ENCODE measurements at places on chromosomes 7 and 10. TPM values are rescaled to one million over a fixed set of nuclear protein-coding genes. Genes with fewer than 3 reads are reported as not detected.
A peak's percentile ranks its signal among the peaks of the same experiment; 100 is the strongest.

SAMD9L gene
- 4.4 TPM for total RNA-seq

RAB11FIP2 gene
- total RNA-seq = 47.1 TPM

NAPEPLD gene
- 7.1 TPM for total RNA-seq

CXCL12 gene
- total RNA-seq = 65.7 TPM

COBL gene
- 59.7 TPM for total RNA-seq

GPR15LG gene
- total RNA-seq = 10.1 TPM

ZNF804B gene
- total RNA-seq = not detected

C10orf143 gene
- total RNA-seq = 1.1 TPM

FEZF1 gene
- total RNA-seq = not detected

ANKRD30A gene
- not detected for total RNA-seq

- ATAC-seq = no peak
Observed at GRCh38 chr7:851204-851603, 18.9 kb downstream of the SUN1 start.

- ATAC-seq = no peak
Observed at GRCh38 chr7:157682064-157682945, 345.5 kb downstream of the DNAJB6 start.

GRCh38 chr7:90708841-90709317 is 112.8 kb downstream of the CDK14 start:
- no peak for ATAC-seq

- no peak for ATAC-seq
Observed at GRCh38 chr10:130025811-130026485, 61.9 kb upstream of the EBF3 start.

- no peak for ATAC-seq
Observed at GRCh38 chr10:124015991-124016390, 77.4 kb downstream of the CHST15 start.

DNA sequence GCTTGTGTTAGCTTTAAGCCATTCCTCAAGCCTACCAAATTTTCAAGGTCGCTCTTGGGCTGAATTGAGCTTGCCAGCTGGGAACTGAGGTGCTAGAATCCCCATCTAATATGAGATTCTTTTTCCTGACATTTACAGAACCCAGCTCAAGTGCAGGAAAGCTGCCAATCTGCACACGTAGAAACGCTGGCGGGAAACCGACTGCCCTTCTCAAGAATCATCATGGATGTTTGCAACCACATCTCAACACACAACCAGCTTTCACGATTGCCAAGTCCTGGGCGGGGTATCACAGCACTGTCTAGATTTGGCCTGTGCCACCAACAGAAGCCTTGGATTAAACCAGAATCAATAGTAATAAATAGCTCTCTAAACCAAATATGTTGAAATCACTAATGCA is 203.7 kb downstream of the DIP2C start:
- ATAC-seq = no peak

- ATAC-seq = peak; percentile 19
Observed at GRCh38 chr7:40658729-40659128, 523.9 kb downstream of the SUGCT start.

DNA sequence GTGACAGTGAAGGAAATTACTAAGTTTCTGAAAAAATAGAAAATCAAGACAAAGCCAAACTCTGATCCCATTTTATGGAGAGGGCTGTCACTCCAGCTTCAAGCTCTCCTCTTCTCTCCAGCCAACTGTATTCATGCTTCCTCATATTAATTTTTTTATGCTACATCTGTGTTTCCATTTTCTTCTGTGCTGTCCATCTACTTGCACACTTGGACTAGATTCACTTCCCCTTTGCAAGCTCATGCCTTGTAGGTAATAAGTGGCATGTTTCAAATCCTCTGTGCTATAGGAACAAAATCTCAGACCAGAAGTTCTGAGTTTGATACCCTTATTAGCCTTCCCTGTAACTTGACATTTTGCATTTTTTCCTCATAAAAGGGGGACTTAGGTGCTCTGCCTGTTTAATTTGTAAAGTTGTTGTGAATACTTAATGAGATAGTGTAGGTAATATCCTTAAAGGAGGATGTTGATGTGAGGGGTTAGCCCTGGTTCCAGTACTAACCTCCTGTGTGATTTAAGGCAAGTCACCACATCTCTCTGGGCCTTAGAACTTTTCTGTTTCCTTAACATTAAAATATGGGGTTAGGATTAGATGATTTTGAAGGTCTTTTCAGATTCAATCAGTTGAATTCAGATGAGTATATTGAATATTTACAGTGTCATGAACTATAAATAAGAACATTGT is 358.8 kb downstream of the BBS9 start:
- ATAC-seq = no peak

GRCh38 chr7:152600266-152600665 is 75.7 kb downstream of the XRCC2 start:
- ATAC-seq = no peak

GRCh38 chr10:85047170-85047834 is 718.9 kb downstream of the CCSER2 start:
- no peak for ATAC-seq

GRCh38 chr7:142391191-142391992 is 133.5 kb upstream of the PRSS58 start:
- no peak for ATAC-seq

DNA sequence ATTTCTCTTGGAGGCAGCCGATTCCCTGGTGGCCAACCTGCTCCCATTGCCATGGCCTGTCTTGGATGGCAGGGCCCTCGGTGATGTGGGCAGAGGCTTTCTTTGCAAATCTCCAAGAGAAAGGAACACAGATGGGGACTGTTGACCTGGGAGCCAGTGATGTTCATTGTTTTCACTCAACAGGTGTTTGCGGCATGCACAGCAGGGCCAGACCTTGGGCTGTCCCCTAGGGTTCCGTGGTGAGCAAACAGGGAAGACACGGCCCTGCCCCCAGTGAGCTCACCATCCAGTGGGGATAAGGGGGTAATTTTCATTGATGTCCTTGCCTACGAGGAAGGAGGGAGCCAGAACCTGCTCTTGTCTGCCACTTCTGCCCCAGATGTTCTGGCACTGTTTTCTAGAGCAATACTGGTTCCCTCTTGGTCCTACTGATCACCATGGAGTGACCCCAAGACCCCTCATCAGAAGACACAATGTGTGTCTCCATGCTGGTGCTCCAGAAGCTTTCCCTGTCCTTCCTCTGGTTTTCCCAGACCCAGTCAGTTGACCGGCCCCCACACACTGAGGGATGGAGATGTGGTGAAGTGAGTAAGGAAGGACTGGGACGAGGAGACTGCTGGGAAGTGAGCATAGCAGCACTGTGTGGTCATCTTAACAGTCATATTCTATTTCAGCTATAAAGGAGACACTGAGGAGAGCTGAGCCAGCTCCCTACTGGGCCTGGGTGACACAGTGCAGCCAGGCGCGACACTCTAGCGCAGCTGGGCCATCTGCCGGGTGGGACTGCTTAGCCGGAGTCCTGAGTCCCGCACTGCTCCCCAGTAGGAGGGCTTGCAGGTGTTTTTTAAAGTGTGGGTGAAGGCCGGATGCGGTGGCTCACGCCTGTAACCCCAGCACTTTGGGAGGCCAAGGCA is 20.4 kb upstream of the FIGNL1 start:
- no peak for ATAC-seq

GRCh38 chr7:35285799-35286198 is 31.9 kb upstream of the TBX20 start:
- ATAC-seq = no peak

DNA sequence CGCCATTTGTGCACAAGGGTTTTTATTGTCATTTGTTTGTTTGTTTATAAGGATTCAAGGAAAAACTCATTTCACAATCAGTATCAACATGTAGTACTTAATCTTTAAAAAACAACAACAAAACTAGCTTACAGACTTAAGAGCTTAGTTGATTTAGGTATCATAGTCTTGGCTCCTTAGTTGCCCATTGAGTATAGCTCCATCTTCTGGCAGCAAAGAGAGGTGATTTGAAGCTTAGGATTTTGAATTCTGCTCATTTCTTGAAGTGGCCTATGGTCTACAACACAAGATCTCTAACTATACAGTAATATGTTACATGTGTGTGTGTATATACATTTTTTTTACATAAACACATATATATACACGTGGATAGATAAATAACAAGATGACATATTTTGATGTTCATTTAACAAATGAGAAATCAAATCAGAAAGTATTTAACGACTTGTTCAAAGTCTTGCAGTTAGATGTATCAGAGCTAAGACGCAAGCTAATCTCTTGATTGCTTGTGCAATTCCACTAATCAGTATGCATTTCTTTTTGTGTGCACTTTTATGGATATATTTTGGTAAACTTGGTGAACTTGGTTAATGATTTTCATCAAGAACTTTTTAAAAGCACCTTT is 307.3 kb downstream of the CAMK1D start:
- ATAC-seq = peak; percentile 58

- no peak for ATAC-seq
Observed at GRCh38 chr10:131855461-131856401, 45.1 kb upstream of the PPP2R2D start.

DNA sequence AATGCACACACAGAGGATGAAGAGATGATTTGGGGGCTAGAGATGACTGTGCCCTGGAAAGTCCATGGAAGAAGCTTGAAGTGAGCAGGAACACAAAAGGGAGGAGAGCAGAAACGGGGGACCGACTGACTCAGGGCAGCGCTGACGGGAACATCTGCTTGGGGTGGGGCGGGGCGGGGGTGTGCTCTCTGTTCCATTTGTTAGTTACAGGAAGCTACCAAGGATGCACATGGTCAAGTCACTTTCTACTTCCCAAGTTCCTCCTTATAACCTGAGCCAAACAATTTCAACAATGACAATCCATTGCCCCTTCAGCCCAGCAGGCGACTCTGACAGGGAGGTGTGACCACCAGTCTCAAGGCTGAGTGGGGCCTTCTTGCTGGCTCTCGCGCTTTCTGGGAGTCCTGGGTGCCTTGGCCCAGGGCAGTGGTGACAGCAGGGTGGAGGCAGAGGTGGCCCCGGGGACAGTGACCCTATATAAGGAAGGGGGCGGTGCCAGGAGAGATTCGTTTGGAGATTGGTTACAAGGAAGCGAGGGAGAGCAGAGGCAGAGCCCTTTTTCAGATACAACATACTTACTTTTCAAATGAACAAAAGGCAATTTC is 39.6 kb downstream of the CLEC2L start:
- no peak for ATAC-seq

DNA sequence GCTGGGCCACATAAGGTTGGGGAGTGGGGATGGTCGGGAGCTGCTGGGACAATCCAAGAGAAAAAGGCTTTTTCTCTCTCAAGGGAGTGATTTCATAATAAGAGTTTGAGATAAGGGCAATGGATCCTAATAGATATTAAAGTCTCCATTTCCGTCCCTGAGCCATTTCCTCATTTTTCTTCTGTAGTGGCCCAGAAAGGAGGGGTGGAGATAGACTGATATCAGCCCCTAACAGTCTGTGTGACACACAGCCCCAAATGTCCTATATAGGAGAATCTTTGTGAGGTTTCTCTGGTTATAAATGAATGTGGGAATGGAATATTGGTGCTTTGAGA is 35.2 kb downstream of the PRSS2 start:
- ATAC-seq = no peak

DNA sequence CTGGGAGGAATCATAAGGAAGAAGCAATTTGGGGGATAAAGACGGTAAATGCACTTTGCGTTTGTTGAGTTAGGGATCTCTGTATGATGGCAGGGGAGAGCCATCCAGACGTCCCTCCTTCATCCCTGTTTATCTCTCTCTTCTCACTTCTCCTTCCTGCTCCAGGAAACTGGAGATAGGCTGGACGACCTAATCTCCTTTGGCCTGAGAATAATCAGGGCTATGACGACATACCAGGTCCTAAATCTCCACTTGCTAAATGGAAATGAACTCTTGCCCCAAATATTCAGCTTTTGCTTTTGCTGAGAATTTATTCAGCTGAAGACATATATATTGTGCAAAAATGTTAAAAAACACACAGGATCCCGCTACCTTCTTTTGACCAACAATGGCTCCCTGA is 182.9 kb upstream of the INHBA start:
- no peak for ATAC-seq

- ATAC-seq = no peak
Observed at GRCh38 chr10:70996549-70996948, 108.2 kb upstream of the PCBD1 start.

GRCh38 chr10:34705563-34705962 is 109.5 kb downstream of the PARD3 start:
- no peak for ATAC-seq

GRCh38 chr10:132879408-132880127 is 62.8 kb downstream of the CFAP46 start:
- no peak for ATAC-seq

- no peak for ATAC-seq
Observed at GRCh38 chr10:30011396-30011795, 48.0 kb downstream of the JCAD start.

- peak; percentile 83 for ATAC-seq
Observed at GRCh38 chr7:132343199-132343598, 233.1 kb downstream of the PLXNA4 start.

GRCh38 chr10:6383096-6383812 is 180.5 kb downstream of the PFKFB3 start:
- peak; percentile 72 for ATAC-seq

GRCh38 chr10:103681617-103682399 is 173.6 kb downstream of the SH3PXD2A start:
- ATAC-seq = no peak

Data from gastroesophageal sphincter (tissue), 4 donors.